ENCODE measurements at places on chromosomes 1 and 21.

DNA sequence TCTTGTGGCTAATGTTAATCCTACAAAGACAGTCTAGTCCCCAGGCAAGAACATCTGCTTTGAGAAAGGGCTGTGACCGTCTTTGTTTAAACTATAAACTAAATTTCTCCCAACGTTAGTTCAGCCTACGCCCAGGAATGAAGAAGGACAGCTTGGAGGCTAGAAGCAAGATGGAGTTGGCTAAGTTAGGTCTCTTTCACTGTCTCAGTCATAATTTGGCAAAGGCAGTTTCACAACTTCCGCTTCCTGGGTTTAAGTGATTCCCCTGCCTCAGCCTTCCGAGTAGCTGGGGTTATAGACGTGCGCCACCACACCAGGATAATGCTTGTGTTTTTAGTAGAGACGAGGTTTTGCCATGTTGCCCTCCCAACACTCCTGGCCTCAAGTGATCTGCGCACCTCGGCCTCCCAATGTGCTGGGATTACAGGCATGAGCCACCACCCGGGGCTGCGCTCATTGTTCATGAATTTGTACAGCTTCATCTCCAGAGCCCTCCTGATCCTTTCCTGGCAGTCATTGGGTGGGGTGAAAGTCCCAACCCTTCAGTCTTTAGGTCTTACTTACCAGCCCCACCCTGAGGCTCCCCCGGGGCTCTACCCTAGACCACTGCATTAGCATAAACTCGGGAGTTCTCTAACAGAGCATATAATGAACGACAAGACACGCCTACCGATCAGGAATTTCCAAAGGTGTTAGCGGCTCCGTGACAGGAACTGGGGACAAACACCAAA is 4.9 kb upstream of the MASP2 start:
- DNase-seq, result no peak

DNA sequence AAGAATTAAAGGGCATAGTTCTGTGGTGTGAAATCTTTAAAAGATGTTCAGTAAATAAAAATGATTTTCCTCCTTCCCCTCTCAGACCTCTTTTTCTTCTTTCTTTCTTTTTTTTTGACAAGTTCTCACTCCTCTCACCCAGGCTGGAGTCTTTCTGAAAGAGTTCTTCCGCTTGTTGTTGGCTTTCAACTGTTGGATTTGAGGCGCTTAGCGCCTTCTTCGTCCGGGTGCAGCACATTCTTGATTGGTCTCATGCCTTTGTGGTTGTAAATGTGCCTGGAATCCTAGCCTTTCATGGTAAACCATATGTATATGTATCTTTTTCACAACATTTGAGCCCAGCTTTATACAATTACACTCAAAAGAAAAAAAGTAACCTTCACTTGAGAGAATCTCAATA is 980 bp upstream of the METTL18 start:
- no peak for DNase-seq

- DNase-seq, result no peak
Measured at GRCh38 chr21:46266946-46267345, 18.5 kb downstream of the MCM3AP start.

- DNase-seq, result no peak
Measured at GRCh38 chr1:200907611-200908097, 13.0 kb downstream of the INAVA start.
